ENCODE measurements at places on chromosomes 2 and 18. TPM values are rescaled to one million over a fixed set of nuclear protein-coding genes. Genes with fewer than 3 reads are reported as not detected.

Gene MARCHF4
- total RNA-seq = 0.12 TPM

Gene BMP10
- total RNA-seq = 0.24 TPM

Gene NFU1
- 44.2 TPM for total RNA-seq

Gene ALPI
- total RNA-seq = not detected

Gene NEB
- 0.83 TPM for total RNA-seq

Gene CDH19
- total RNA-seq = 1.2 TPM

Gene RIT2
- not detected for total RNA-seq

Gene RBKS
- 2.2 TPM for total RNA-seq

Gene ACADL
- total RNA-seq = 45.4 TPM

Gene C1GALT1C1L
- 0.44 TPM for total RNA-seq

Gene OTX1
- 0.27 TPM for total RNA-seq

Gene ARHGEF33
- total RNA-seq = 1.5 TPM

Gene TIMM21
- 21.6 TPM for total RNA-seq

Gene CTDP1
- total RNA-seq = 25.2 TPM

Gene HOXD13
- not detected for total RNA-seq

Gene ALPP
- 6.0 TPM for total RNA-seq

Gene ZNF516
- total RNA-seq = 28.8 TPM

Gene CAVIN2
- total RNA-seq = 182 TPM

Gene PFN4
- 1.7 TPM for total RNA-seq

Gene ADCYAP1
- 0.32 TPM for total RNA-seq

Gene C18orf54
- 3.9 TPM for total RNA-seq

Gene EGR4
- total RNA-seq = not detected

Gene APOB
- 0.53 TPM for total RNA-seq

Gene CNRIP1
- 20.8 TPM for total RNA-seq

Gene FARSB
- total RNA-seq = 10.9 TPM

Gene SKOR2
- not detected for total RNA-seq

Gene CXCR2
- total RNA-seq = 20.1 TPM

Gene MEP1B
- total RNA-seq = not detected

Gene DSG3
- not detected for total RNA-seq

Gene ZNF407
- 16.1 TPM for total RNA-seq

Gene GNAL
- total RNA-seq = 5.6 TPM

Gene EN1
- 0.15 TPM for total RNA-seq

Gene IL1B
- 17.5 TPM for total RNA-seq

Gene REG3G
- total RNA-seq = not detected

Gene TRABD2A
- total RNA-seq = 5.4 TPM

Gene FEZ2
- 44.0 TPM for total RNA-seq

Gene GPR35
- 4.7 TPM for total RNA-seq

Gene TUBB8B
- 0.47 TPM for total RNA-seq

Gene COX5B
- total RNA-seq = 164 TPM

Gene CD8B
- total RNA-seq = 1.5 TPM

Gene ZSWIM2
- not detected for total RNA-seq

Gene REG1B
- not detected for total RNA-seq

Gene DES
- total RNA-seq = 64.5 TPM

Gene NT5DC4
- 0.53 TPM for total RNA-seq

Gene C2orf80
- total RNA-seq = not detected

Gene SCYGR6
- total RNA-seq = not detected

Gene ST6GAL2
- total RNA-seq = 0.92 TPM

Gene CEP68
- 12.6 TPM for total RNA-seq

Gene UGT1A5
- 0.27 TPM for total RNA-seq

Gene KCNG3
- 0.89 TPM for total RNA-seq

Gene PUM2
- 112 TPM for total RNA-seq

Gene NUP35
- total RNA-seq = 15.9 TPM

Gene PLEKHH2
- total RNA-seq = 42.0 TPM

Gene POTEE
- total RNA-seq = 0.18 TPM
